ENCODE measurements at places on chromosomes 13 and 19. TPM values are rescaled to one million over a fixed set of nuclear protein-coding genes. Genes with fewer than 3 reads are reported as not detected.

MEDAG gene
- total RNA-seq, result 11.7 TPM

GRIN3B gene
- not detected for total RNA-seq

ZFR2 gene
- total RNA-seq, result 0.62 TPM

FLT1 gene
- 53.4 TPM for total RNA-seq

CABP5 gene
- total RNA-seq, result not detected

LGALS7B gene
- not detected for total RNA-seq

GRCh38 chr13:112601371-112601770 lies 13.4 kb upstream of the TUBGCP3 start:
- DNase-seq, result no peak

DNA sequence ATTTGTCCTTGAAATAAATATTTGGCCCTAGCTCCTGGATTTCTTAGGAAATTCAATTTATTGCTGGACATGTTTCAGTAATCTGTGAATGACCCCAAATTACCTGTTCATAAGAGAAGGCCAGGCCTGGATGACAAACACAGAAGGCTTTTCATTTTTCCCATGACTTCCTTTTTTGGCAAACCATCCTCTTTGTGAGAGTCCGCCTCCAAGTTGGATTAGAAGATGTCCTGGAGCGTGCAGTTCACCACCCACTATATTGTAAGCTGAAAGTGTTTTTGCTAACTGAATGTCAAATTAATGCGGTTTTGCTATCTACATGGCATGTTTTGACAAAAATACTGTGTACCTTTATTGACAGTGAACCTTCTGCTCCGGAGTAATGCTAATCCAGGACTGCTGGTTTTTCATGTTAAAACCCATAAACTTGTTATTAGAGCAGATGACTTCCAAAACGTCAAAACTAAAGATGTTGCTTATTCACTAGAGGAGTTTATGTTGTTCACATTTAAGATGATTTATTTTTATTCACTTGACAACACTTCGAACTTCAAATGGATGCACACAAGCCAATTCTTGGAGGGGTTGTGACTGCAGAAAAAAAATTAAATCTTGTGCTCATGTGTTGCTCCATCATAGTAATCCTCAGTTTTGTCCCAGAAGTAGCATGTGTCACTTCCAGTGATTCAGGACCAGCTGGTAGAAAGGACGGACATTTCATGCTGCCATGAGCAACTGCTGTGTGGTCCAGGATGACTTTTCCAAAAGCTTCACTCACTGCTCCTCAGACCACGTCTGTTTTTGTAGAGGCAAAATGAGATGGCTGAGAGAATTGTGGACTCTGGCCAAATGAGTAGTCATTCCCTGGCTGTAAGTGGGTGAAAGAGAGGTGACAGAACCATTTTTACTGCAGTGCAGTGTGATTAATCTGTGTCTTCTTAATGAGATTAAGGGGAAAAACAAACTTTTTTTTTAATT lies 71.0 kb downstream of the ITGBL1 start:
- no peak for DNase-seq

DNA sequence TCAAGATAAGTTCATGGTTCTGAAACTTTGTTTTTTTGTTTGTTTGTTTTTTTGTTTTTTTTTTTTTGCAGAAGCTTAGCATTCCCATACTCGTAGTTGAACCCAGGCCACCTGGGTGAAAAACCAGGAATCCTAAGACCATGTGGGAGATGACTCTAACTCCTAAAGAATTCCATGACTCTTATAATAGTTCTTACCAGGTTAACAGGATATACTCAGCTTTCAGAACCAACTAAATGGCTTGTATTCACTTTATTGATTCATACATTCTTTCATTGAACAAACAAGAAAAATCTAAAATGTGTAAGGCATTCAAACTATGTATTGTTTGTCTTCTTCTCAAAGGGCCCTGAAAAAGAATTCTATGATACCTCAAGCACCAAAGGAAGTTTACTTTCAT lies 40.5 kb upstream of the KLF5 start:
- DNase-seq, result no peak

DNA sequence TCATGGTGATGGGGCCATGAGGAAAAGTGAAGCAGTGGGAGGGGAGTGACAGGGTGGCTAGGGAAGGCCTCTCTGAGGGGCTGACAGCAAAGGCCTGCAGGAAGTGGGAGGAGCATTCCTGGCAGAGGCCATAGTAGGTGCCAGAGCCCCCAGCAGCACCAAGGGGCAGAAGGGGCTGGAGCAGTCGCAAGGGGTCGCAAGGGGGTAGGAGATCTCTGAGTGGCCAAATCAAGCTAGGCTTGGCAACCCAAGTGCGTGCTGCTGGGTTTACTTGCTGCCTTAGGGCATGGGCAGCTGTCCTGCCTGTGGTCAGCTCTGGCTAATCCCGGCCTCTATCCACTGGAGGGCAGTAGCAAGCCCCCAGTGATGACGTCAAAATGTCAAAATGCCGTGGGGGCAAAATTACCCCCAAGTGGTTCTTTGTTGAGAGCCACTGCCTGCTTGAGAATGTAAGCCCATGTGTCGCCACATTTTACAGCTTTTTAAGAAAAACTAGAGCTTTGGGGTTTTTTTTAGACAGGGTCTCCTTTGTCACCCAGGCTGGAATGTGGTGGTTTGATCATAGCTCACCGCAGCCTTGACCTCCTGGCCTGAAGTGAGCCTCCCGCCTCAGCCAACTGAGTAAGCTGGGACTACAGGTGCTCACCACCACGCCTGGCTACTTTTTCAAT lies 11.8 kb downstream of the CCDC97 start:
- DNase-seq, result no peak

DNA sequence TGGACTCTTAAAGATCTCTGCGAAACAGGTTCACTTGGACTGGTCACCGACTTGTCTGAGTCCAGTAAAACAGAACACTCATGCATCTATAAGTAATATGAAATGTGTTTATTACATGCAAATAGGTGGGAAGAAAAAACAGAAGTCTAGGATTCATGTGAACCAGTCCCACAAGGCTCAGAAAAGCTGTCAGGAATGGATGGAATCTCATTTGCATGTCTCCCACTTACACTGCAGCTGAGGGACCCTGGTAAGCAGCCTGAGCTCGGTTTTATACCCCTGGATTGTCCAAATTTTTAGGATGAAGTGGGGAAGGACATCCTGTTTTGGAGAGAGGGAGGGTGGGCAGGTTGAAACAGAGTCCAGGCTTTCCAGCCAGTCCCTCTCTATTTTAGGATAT lies 1545.1 kb upstream of the PCDH20 start:
- no peak for DNase-seq

- DNase-seq, result no peak
Observed at GRCh38 chr13:20351281-20352022, 119.3 kb upstream of the GJB6 start.

DNA sequence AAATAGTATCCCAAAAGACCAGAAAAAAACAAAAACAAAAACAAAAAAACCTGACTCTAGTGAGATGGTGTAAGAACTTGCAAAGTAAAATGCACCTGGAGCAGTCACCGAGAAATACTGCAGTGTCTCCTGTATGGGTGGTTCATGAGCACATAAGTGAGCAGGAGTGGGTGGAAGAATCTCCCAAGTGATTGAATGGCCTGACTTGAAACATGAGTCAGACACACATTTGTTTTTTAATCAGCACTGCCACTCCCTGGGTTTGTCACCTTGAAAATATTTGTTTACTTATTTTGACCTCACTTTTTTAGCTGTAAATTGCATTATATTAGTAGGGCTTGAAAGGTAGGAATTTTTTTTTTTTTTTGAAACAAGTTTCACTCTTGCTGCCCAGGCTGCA lies 2.0 kb downstream of the ZNF431 start:
- no peak for DNase-seq

- DNase-seq, result peak; percentile 84
Observed at GRCh38 chr19:41541990-41542584, 33.9 kb upstream of the CEACAM21 start.

DNA sequence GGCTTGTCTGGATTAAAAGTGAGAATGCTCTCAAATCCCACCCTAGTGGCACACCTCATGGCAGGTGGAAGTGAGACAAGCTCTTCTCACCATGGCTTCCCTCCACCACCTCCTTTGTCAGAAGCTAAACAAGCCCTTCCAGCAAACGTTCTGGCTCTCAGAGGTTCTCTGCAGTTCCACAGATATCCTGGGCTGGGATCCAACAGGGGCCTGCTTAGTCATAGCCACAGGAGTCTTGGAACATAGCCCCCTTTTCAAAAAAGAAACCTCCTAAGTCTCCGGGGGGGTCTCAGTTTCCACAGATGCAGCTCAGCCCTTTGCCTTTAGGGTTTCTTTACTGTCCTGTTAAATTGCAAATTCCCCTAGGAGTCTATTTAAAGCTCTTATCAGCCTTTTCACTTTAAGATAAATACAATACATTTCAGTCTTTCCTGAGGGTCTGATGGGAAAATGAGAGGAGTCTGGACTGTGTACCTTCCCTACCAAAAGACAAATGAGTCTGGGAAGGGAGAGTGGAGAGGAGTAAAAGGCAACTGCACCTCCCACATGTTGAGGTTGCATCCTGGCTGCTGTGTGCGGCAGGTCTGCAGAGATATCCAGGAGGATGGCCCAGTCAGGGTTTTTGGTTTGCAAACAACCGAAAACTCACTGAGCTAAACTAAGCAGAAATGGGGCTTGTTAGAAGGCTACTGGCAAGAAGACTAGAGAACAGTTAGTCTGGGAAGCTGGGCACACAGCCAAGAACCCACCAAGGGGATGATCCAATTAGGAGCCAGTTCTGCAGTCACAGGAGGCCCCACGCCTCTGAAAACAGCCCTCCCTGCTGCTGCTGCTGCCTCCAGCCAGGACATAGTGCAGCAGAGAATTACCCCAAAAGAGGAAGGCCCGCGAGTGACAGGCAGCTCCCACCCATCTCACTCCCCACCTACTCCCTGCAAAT lies 41.4 kb upstream of the SERP2 start:
- DNase-seq, result peak; percentile 85

DNA sequence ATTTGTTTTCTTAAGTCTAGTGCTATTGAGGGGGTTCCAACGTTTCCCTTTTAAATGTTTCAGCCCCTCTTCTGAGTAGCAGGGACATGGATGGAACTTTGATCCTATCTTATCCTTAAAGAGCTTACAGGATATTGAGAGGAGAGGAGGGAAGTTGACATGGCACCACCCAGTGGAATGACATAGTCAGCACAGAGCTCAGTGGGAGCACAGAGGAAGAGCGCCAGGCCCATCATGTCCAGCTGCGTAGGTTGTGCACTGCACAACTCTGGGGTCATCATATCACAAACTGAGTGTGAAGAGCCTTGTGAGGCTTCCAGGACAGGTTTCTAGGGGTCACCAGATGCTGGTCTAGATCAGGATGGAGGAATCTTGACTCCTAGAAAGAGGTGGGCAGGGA lies 4.6 kb upstream of the CDC42EP5 start:
- DNase-seq, result no peak

- DNase-seq, result peak; percentile 79
Observed at GRCh38 chr13:28716511-28716910, 2.3 kb downstream of the SLC46A3 start.

DNA sequence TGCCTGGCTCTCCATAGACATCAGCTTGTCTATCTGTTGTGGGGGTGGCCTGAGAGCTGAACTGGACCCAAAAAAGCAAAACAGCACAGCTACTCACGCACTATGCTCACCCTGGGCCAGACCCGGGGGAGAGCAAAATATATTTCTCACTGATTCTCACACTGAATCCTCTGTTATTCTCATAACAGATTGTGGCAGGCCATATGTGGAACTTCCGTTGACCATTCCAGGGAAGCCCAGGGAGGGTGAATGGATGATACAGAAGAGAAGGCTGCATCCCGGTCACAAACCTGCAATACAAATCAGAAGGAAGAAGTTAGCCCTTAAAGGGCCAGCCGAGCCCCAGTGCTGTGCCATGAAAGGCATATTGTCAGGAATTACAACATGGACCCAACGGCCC lies 362.5 kb downstream of the ZNF536 start:
- no peak for DNase-seq

DNA sequence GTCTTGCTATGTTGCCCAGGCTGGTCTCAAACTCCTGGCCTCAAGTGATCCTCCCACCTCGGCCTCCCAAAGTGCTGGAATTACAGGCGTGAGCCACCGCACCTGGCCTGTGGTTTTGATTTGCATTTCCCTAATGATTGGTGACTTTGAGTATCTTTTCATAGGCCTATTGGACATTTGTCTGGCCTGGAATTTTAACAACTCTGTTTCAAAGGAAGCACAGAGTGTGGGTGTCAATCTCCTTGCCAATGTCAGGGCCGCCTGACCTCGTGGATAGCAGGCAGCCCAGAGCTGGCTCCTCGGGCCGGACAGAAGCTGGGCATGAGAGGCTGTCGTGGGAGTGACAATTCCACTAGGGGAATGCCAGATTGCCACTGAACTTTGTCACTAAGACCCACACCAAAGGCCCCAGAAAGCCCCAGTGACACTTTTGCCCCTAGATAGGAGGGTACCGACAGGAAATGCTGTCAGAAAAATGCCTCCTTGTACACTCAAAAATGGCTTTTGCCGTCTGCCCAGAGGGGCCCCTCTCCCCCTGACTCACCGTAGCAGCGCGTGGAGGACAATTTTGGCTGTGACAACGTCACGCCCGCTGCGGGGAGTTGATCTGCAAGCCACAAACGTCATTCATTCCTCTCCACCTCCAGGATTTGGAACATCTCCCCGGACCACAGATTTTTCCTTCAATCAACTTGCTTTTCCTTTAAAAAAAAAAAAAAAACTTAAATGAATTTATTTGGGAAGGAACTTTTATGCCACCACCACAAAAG lies 11.7 kb upstream of the ADGRE5 start:
- DNase-seq, result no peak

GRCh38 chr19:2219726-2220125 lies 16.4 kb downstream of the PLEKHJ1 start:
- no peak for DNase-seq

Measured in cardiac septum (tissue), 1 donor.